ENCODE measurements at places on chromosomes 3 and 15.

DNA sequence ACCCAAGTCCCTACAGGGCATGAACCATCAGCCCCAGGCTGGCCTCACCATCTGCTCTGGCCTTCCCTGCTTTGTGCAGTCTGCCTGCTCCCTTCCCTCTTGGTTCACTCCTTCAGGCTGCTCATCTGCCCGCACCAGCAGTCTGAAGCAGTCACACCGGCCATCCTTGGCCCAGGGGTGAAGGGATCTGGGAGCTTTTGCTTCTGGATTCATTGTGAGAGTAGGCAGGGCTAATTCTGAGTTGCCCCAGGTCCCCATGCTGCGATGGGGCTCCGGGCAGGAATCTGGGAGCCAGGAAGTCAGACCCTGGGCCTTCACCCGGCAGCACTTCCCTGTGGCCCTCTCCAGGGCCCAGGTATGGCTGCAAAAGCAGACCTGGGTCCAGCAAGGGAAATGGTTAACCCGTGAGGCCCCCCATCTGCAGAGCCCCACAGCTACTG is 99.7 kb downstream of the VGLL4 start:
- DNase-seq = no peak

DNA sequence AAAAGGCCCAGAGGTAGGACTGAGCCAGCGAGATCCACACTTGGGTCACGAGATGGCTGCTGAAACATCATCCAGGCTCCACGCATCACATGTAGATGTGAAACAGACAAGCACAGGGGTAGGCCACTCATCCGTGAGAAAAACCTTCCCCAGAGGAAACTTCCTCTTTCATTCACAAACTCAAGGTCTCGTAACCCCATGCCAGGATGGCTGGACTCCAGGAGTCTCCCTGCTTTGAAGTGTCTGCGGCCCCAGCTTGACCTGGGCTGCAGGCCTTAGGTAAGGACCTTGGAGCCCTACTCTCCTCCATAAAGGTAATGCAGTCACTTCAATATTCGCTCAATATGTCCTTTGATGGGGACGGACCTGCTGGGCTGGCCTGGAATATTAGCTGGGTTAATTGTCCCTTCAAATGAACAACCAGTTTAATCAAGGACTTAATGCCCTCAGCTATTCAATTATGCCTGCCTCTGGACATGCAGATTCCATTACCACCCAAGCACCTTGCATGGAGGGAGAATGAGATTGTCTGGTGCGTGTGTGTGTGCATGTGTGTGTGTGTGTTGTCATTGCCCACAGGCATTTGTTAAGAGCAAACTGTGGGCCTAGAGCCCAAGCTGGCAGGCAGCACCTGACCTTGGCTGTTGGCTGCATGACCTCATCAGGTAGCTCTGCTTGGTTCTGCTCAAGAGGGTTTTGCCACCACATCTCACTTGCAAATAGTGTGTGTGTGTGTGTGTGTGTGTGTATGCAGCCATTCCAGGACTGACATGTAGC is 186.9 kb upstream of the TLE3 start:
- DNase-seq = no peak

DNA sequence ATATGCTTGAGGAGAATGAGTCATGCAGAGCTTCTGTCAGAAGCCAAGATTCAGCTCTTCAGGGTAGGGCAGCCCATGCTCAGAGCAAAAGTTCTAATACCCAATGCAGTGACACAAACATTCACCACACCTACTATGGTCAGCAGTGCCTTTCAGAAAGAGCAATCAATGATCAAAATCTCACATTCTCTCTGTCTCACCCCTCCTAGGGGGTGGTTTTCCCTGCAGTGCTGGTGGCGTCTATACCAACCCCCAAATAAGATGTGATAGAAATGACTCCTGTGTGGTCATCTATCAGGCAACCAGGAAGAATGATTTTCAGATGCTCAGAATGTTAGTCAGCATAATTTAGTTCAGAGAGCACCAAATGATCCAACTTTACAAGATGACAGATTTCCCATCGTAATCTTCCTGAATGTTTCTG is 385.3 kb downstream of the NTRK3 start:
- DNase-seq = no peak

DNA sequence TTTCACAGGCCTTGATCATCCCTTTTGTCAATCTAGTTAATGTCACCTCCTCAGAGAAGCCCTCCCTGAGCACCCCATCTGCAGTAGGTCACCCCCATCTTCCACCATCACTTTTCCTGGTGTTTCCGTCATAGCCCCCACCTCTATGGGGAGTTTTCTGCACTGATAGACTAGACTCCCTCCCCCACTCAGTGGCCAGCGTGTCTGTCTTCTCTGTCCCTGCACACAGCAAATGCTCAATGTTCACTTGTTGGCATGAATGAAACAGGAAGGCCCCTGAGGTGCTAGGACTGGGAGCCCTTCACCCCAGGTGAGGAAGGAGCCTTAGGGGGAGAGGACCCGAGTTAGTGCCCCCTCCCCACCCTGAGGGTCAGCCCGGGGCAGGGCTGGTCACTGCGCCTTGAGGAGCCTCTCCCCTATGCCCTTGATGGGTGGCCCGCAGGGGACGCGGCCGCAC is 15.8 kb upstream of the FANCD2 start:
- DNase-seq = no peak

Data from renal cortex interstitium (tissue), 15 donors.